Activated CD4-positive, alpha-beta memory T cell treated with anti-CD3 and anti-CD28 coated beads, Interleukin-2, amount 10 ng/mL, durations not matched to agents 7 days and 5 days (primary cell): ENCODE measurements at places on chromosomes 7 and 10. TPM values are rescaled to one million over a fixed set of nuclear protein-coding genes. Genes with fewer than 3 reads are reported as not detected.

GRCh38 chr7:75967055-75967454, 27.3 kb downstream of the TMEM120A start:
- DNase-seq: no peak

- no peak for DNase-seq
Measured at GRCh38 chr7:35701287-35701900, 6.5 kb upstream of the HERPUD2 start.

UBN2 gene
- 12.0 TPM for total RNA-seq

RASA4B gene
- 9.6 TPM for total RNA-seq

FAM24B gene
- total RNA-seq: 11.5 TPM

MET gene
- total RNA-seq: 0.83 TPM

VAX1 gene
- total RNA-seq: not detected
